Neural crest cell (in vitro differentiated cells): ENCODE measurements at places on chromosomes 16 and 17. TPM values are rescaled to one million over a fixed set of nuclear protein-coding genes. Genes with fewer than 3 reads are reported as not detected.
A peak's percentile ranks its signal among the peaks of the same experiment; 100 is the strongest.

- DNase-seq = no peak
- H3K4me3 ChIP-seq = no peak overlapping the region
- no peaks in the 10 kb centered on the region for H3K4me1 ChIP-seq
- H3K27ac ChIP-seq = no peak overlapping the region
- H3K27me3 ChIP-seq = peaks cover 23% of the 10 kb centered on the region
Observed at GRCh38 chr17:35963663-35964062, 17.6 kb downstream of the CCL16 start.

DNA sequence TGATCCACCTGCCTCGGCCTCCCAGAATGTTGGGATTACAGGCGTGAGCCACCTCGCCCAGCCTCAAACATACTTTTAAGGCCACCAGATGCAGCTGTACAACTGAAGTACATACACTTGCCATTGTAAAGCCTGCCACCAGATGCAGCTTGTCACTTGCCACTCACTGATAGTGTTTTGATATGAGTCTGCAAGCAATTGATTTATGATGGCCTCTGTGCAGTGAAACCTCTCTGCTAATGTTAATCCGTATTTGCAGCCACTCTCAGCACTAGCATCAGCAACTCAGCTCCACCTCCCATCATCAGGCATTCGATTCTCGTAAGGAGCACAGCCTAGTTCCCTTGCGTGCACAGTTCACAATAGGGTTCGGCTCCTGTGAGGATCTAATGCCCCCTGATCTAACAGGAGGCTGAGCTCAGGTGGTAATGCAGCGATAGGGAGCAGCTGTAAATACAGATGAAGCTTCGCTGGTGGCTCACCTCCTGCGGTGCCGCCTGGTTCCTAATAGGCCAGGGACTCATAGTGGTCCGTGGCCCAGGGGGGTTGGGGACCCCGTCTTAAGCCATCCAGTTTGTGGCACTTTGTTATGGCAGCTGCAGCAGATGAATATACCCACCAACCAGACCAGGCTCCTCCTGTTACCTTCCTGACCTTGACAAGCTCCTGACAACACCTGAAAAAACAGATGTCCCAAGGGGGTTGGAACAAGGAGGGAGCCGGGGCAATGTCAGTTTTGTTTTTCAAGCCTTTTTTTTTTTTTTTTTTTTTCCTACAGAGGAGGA is 1.3 kb upstream of the HERPUD1 start:
- H3K4me1 ChIP-seq = peaks cover 38% of the 10 kb centered on the region
- H3K27ac ChIP-seq = peak overlapping the region; percentile 99
- DNase-seq = no peak
- no peaks in the 10 kb centered on the region for H3K36me3 ChIP-seq

DNA sequence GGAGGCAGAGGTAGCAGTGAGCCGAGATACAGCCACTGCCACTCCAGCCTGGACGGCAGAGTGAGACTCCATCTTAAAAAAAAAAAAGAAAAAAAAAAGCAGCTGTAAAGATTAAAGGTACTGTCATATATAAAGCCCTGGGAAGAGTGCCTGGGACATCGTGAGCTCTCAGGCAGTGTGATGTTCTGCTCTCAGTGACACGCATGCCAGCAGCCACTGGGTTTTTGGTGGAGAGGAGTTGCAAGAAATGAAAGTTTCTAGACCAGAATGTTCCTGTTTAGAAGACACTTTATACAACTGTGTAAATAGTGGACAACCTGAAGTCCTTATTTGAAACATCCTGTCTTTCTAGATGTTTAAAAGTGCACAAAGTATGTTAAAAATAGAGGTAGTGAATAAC is 213.2 kb downstream of the IRF8 start:
- DNase-seq = no peak
- H3K36me3 ChIP-seq = no peaks in the 10 kb centered on the region
- no peak overlapping the region for H3K27ac ChIP-seq
- no peak overlapping the region for H3K4me3 ChIP-seq

GRCh38 chr17:73952480-73953205 is 250.8 kb upstream of the RPL38 start:
- peaks cover 6% of the 10 kb centered on the region for H3K4me1 ChIP-seq
- H3K27me3 ChIP-seq = peaks cover 7% of the 10 kb centered on the region
- peak; percentile 73 for DNase-seq
- H3K4me3 ChIP-seq = peak overlapping the region; percentile 75
- H3K27ac ChIP-seq = no peak overlapping the region
- no peaks in the 10 kb centered on the region for H3K36me3 ChIP-seq

DNA sequence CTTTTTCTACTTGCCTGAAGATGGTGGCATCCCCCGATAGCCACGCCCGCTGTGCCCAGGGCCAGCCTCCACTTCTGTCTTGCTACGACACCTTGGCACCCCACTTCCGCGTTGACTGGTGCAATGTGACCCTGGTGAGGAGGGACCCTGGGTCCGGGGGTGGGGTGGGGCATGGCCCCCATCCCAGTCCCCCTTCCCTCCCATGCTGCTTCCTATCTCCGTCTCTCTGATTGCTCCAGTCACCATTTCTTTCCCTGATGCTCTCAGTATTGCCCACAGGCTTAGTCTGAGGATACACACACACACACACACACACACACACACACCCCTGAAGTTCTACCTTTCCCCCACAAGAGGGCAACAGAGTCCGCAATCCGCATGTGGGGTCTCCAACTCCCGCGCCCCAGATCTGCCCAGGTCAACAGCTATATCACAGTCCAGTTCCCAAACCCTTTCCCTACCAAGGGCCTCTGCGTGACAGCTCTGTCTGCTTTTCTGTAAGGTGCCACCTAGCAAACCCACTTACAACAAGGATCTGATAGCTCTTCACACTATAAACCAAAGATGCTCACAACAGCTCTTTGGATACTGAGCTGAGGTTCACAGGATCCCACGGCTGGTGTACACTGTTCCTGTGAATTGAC is 3.4 kb downstream of the SGCA start:
- peaks cover 22% of the 10 kb centered on the region for H3K4me1 ChIP-seq
- H3K27ac ChIP-seq = no peak overlapping the region
- DNase-seq = peak; percentile 63
- H3K4me3 ChIP-seq = no peak overlapping the region

- H3K36me3 ChIP-seq = no peaks in the 10 kb centered on the region
- peak; percentile 95 for DNase-seq
- peaks cover 29% of the 10 kb centered on the region for H3K27me3 ChIP-seq
- no peak overlapping the region for H3K4me3 ChIP-seq
- H3K4me1 ChIP-seq = peaks cover 31% of the 10 kb centered on the region
Observed at GRCh38 chr17:40559954-40560591, 5.2 kb downstream of the CCR7 start.

DNA sequence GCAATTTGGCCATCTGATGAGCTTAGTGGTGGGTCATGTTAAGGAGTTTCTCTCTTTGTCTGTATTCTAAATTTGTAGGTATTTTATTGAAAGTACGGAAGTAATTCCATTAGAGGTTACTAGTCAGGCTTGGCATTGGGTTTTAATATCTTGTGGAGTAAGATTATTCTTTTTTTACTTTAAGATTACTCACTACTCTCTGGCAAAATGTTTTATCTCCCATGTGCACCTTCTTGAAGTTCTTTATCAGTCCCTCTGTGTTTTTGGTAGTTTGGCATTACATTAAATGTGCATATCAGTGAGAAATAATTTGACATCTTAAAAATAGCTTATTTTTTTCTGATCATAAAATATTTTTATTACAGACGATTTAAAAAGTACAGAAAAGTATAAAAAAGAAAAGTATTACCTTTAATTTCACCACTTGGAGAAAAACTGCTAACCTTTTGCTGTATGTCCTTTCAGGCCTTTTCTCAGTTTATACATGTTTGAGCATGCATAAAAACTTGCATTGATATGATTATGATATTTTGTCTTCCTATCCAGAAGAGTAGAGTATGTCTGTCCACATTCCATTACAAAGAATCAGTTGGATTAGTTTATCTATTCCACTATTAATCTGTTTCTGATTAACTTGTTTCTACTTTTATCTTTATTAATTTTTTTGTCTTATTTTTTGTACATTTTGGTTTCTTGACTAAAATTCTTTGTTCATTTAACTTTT is 198.3 kb downstream of the SPECC1 start:
- no peaks in the 10 kb centered on the region for H3K27me3 ChIP-seq
- DNase-seq = no peak
- H3K36me3 ChIP-seq = peaks cover 23% of the 10 kb centered on the region

DNA sequence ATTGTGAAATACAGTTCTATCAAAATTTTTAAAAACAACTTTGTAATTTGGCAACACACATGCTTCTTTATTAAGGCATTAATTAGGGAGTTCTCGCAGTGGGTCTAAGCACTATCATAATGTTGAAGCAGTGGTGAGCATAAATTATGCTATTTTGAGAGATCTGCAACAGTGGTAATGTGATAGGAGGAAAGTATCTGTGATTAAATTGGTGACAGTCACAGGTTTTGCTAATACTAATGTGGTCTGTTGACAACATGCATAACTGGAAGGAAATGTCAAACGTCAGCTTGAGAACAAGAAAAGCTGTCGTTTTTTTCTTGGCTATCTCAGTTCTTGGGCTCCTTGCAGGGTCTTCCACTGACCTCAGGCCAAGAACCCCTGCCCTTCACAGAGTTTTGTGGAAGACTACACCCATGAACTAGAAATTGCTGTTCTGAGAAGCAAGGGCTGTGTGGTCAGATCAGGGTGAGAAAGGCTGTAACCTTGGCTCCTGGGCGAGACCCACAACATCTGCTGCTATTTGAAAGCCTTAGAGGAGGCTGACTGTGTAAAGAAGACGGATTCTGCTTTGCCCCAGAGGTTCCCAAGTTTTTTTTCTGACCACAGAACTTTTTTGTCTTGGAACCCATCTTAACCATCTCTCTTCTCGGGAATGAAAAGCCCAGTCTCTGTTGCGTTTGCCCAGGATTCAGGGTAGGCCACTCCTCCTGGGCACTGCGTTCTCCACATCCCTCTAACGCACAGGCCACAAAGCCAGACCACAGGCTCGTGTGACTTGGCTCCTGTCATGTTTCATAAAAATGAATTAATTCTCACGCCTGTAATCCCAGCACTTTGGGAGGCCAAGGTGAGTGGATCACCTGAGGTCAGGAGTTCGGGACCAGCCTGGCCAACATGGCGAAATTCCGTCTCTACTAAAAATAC is 13.9 kb downstream of the ATP2A1 start:
- no peaks in the 10 kb centered on the region for H3K4me1 ChIP-seq
- no peak overlapping the region for H3K27ac ChIP-seq
- no peaks in the 10 kb centered on the region for H3K36me3 ChIP-seq
- no peak for DNase-seq
- H3K27me3 ChIP-seq = no peaks in the 10 kb centered on the region
- no peak overlapping the region for H3K4me3 ChIP-seq

Gene RUNDC3A
- total RNA-seq = 8.7 and 12.9 TPM in 2 replicates

Gene TAF1C
- total RNA-seq = 76.0 and 86.4 TPM in 2 replicates

Gene KCNH4
- 0.05 and 0.14 TPM in 2 replicates for total RNA-seq

Gene SLC6A2
- total RNA-seq = not detected in 2 replicates

Gene WNT9B
- total RNA-seq = 0.66 TPM in 1 of 2 replicates, not detected in the other

Gene PRSS33
- total RNA-seq = 0.23 and 0.39 TPM in 2 replicates

Gene CCDC200
- not detected in 2 replicates for total RNA-seq

DNA sequence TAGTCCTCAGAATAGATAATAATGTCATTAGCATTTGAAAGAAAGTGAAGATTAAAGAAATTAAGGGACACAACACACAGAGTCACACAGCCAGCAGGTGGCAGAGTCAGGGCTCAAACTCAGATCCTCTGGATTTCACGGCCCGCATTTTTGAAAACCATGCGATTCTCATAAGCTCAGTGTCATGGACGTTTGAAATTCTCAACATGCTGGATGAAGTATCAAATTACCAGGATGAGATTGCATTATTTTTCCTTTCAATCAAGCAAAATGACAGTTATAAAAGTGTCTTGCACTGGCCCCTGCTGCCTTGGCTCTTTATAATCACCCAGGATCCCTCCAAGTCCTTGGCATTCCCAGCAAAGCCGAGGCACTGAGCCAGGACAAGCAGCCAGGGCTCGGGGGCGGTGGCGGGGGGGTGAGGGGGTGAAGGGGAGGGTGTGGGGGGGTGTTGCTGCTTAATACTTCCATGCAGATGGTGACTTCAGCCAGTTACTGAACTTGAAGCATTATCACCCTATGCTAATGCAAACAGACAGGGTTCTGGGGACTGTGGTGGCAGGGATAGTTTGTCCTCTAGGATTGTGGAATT is 6.6 kb upstream of the BMERB1 start:
- H3K4me3 ChIP-seq = no peak overlapping the region
- no peaks in the 10 kb centered on the region for H3K4me1 ChIP-seq
- DNase-seq = peak; percentile 7
- no peaks in the 10 kb centered on the region for H3K36me3 ChIP-seq
- no peak overlapping the region for H3K27ac ChIP-seq

DNA sequence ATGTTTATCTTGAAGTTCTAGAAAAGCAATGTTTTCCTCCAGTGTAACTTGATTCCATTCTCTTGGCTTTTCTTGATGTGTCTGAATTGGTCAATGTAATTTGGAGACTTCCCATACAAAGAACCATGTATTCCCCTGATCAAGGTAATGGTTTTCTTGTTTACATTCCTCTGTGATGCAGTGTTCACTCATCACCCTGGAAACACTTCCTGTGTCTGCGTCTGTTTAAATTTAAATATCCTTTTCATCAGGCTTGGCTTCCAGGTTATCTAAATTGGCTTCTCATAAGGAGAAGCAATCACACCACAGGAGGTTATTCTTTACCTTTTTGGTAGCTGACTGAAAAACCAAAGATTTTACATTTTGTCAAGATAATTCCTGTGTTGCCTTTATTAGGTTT is 237.3 kb upstream of the WSCD1 start:
- DNase-seq = no peak
- H3K27ac ChIP-seq = peak overlapping the region; percentile 32
- H3K27me3 ChIP-seq = no peaks in the 10 kb centered on the region
- peaks cover 22% of the 10 kb centered on the region for H3K4me1 ChIP-seq
- no peak overlapping the region for H3K4me3 ChIP-seq
- H3K36me3 ChIP-seq = no peaks in the 10 kb centered on the region

GRCh38 chr17:47961406-47961805 is 3.7 kb upstream of the PRR15L start:
- DNase-seq = no peak
- H3K36me3 ChIP-seq = no peaks in the 10 kb centered on the region
- H3K4me1 ChIP-seq = no peaks in the 10 kb centered on the region

Gene CCDC40
- total RNA-seq = 22.7 and 23.8 TPM in 2 replicates

DNA sequence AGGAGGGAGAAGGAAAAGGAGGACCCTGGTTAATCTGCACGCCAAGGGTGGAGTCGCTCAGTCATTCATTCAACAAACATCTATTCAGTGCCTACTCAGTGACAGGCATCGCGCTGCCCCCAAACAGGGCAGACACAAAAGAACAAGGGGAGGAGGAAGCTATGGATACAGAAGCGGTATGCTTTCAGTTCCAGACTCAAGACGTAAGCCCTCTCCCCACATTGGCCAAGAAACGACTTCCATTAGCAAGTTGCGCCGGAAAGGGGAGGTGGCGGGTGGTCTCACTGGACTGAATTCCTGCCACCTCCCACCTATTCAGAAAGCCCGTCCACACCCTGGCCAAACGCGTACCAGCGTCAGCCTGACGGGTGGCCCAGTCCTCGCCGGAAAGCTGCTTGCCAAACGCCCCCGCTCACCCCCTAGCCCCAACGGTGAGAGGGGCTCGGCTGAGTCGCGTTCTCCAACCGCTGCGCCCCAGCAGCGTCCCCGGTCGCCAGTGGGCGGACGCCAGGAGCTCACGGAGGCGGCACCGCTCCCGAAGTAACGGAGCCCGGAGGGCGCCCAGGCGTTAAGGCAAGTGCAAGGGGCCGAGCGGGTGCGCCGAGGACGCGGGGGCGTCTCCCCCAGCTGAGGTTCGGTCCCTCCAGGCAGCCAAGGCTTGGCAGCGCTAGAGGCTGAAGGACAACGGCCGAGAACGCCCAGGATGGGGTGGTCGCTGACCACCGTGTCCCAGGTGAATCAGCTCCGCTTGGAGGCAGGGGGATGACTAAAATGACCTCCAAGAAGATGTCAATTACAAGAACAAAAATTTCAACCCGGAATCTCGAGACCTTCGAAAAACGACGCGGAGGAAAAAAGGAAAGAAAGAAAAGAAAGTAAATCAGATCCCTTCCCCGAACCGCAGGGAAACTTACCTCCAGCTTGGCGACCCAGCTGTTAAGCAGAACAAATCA is 470.7 kb downstream of the SOX9 start:
- peak; percentile 25 for DNase-seq
- peaks cover 38% of the 10 kb centered on the region for H3K4me1 ChIP-seq
- H3K36me3 ChIP-seq = no peaks in the 10 kb centered on the region
- peak overlapping the region; percentile 92 for H3K4me3 ChIP-seq
